ENCODE measurements at places on chromosomes 3 and 15.

DNA sequence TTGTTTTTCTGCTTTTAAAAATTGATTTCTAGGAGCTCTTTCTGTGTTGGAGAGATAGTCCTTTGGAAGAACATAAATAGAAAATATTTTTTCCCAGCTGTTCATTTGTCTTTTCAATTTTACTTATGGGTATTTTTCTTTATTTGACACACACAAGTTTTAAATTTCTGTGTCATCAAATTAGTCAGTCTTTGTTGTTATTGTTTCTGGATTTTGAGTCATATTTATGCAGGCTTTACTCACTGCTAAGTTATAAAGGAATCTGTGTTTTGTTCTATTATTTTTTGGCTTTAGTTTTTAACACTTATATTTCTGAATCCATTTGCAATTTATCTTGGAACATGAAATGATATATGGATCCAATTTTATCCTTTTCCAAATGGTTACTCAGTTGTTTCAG is 5.9 kb upstream of the GHSR start:
- DNase-seq, result no peak

- peak; percentile 87 for DNase-seq
Observed at GRCh38 chr15:57003418-57003817, 85.0 kb downstream of the TCF12 start.

DNA sequence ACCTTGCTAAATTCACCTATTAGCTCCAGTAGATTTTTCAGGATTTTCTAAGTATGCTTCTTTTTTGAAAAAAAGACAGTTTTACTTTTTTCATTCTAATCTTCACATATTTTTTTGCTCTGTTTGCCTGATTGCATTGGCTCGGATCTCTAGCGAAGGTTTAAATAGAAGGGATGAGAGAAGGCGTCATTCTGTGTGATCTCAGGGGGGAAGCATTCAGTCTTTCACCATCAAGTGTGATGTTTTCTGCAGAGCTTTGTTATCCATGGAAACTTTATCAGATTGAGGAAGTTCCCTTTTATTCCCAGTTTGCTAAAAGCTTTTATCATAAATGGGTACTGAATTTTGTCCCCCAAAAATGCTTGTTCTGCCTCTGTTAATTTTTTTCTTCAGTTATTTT is 120.3 kb downstream of the LRRK1 start:
- no peak for DNase-seq

DNA sequence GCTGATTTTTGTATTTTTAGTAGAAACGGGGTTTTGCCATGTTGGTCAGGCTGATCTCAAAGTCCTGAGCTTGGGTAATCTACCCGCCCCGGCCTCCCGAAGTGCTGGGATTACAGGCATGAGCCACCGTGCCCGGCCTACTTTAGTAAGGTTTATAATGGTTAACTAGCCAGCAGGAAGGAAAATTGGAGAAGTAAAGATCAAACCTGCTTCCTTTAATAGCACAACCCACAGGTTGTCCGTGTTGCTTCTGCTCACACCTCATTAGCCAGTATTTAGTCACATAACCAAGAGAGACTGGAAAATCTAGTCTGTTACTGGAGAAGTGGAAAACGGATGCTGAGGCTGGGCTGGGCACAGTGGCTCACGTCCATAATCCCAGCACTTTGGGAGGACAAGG is 51.9 kb upstream of the TBL1XR1 start:
- DNase-seq, result no peak

- no peak for DNase-seq
Observed at GRCh38 chr3:104805042-104805441, 561.7 kb upstream of the ALCAM start.

GRCh38 chr15:47988564-47988963 is 132.2 kb upstream of the SLC24A5 start:
- DNase-seq, result no peak

DNA sequence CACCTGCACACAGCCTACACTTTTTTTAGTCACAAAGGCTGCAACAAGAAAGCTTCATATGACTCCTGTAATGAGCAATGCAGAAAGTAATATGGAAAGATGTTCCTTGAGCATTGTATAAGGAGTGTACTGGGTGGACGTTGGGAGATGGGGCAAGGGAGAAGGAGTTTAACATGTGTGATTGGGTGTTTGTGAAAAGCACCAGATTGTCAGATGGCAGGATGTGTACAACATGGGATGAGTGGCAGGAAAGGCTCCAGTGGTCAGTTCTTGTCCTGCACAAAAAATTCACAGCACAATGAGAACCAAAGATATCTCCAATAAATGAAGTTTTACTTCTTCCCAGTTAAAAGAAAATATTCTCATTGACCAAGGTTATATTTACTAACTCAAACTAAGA is 255.1 kb downstream of the EPHA3 start:
- no peak for DNase-seq
